Thoracic aorta (tissue), 2 donors: ENCODE measurements at places on chromosomes 4 and X.

DNA sequence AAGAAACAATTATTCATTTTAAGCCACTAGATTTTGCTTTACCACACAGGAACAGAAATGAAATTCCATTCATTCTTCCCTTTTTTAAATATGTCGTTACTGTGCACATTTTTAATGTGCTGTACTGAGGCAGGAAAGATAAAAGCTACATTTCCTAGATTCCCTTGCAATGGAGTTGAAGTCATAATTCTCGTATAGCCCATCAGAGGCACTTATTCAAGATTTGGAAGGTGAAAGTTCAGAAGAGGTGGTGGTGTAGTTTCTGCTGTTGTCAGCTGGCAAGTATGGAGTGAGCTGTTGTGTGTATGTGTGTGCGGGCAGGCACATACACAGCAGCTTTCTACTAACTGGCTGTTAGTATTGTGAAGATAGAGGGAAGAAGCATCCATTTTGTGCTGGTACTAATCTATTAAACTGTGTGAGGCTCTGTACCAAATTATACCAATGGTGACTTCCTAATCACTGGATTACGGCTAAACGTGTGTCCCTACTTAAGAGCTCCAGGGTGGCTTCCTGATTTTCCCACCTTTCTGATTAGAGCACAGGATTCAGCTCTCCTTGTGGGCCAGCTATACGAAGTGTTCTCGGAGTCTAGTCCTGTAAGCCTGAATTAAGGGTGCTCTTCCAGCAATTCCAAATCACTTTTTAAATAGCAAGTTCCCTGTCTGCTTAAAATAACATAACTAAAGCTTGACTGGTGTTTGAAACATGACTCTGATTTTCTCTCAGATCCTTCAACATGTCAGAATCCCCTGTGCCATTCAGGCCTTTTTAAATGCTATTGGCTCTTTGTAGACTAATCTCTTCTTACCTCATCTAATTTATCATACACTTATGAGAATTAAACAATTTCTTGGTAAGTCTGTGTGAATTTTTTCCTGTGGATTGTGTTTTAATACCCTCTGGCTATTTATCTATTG lies 43.8 kb downstream of the PDS5A start:
- no peak for DNase-seq

DNA sequence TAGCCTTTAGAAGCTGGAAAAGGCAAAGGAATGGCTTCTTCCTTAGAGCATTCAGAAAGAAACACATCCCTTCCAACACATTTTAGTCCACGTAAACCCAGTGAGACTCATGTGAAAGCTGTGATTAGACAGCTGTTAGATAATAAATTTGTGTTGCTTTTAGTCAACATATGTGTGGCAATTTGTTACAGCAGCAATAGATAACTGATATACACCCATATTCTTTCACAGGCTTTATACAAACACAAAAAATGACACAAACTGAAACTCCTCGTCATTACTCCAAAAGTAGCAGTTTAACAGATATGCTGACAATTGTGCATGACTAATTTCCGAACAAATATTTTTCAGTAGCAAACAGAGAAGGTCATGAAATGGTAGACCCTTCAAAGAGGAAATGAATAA lies 65.3 kb downstream of the ANTXR2 start:
- no peak for DNase-seq

- DNase-seq = no peak
Observed at GRCh38 chr4:86380181-86380724, 20.4 kb upstream of the MAPK10 start.

GRCh38 chr4:23814587-23814986 lies 75.3 kb downstream of the PPARGC1A start:
- DNase-seq = no peak

- no peak for DNase-seq
Observed at GRCh38 chrX:135434258-135435138, 12.8 kb downstream of the SMIM10L2A start.

DNA sequence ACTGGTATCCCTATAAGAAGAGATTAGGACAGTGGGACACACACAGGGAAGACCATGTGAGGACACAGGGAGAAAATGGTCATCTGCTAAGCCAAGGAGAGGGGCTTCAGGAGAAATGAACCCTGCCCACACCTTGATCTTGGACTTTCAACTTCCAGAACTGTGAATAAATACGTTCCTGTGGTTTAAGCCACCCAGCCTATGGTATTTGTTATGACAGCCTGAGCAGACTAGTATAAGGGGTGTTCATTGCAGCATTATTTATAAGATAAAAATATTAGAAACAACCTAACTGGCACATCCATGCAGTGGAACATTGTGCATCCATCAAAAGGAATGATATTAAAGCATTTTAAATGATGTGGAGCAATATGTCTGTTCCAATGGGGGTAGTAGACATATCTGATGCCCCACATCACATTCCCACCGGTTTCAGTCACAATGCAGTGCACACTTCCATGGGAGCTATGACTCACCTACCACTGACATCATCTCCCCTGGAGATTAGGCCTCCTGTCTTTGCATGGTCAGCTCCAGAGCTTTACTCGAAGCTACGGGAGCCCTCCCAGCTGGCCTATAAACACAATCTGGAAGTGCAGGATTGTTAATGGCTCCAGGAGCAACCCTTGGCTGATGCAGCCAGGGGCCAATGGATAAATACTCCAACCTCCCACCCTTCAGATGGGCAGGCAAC lies 38.9 kb upstream of the MAMLD1 start:
- no peak for DNase-seq

DNA sequence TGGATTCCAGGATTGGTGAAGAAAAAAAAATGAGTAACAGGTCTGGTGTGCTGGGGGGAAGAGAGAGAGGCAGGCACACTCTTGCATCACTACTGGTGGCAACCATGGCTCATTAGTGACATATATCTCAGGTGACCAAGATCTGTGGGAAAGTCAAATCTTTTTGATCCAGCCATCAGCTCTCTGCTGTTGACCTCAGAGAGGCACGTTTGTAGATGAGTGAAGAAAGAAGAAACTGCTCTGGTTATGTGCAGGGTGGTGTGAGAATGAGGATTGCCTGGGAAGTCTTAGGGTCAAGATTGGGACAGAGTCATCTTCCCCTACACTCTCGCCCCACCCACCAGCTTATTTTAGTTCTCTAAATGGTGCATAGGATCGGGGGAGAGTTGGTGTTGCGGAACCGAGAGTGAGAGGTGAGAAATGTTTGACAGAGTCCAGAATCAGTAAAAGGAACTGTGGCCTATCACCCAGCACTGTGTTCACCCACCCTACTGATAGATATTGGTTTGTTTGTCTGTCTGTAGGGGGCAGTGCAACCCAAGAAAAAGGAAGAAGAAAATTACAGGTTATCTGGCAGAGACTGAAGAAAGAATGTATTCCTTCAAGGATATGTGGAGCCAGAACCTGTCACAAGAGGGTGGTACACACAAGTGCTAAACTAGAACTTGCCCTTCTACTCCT lies 21.9 kb downstream of the ARMCX6 start:
- no peak for DNase-seq

- DNase-seq = no peak
Observed at GRCh38 chr4:158055668-158056067, 117.2 kb downstream of the GASK1B start.

GRCh38 chr4:176967586-176967985 lies 174.9 kb upstream of the VEGFC start:
- no peak for DNase-seq

DNA sequence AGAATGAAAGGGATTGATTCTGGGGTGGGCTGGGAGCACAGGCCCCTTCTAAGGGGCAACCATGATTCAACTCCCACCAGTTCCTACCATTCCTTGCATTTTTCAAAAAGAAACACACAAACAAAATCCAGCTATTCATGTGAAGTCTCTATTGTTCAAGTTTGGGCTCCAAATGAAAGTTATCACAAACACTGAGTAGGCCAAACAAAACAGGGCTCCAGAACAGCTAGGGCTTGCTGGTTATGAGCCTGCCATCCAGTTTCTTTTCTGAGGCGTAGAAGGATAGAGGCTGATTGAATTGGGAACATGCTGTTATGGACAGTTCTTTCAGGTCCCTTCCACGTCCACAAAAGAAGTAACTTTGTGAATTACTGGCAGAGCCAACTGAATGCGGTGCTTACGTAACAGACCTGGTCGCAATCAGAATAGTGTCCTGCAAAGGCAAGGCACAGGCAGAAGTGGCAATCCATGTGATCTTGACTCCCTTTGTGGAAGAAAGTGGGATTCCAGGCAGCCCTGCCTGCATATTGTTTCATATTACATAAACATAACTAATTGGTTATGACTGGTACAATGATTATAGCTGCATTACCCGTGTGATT lies 244.5 kb downstream of the SCFD2 start:
- DNase-seq = no peak

GRCh38 chr4:54898056-54898562 lies 227.3 kb downstream of the KDR start:
- no peak for DNase-seq

DNA sequence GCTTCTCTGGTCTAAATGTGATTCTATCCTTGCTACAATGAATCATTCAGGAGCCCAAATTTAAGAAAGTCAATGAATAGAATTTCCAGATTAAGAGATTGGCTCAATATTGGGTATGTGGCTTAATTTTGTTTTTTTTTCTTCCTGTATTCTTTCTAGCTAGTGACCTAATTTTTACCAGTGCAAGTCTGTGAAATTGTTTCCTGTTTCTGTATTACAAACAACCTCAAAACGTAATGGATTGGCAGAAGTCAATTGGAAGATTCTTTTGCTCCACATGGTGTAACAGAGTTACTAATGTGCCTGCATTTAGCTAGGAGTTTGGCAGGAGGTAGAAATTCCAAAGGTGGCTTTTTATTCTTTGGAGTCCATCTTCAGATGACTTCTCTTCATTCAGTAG lies 17.6 kb downstream of the DYNLT3 start:
- DNase-seq = no peak

DNA sequence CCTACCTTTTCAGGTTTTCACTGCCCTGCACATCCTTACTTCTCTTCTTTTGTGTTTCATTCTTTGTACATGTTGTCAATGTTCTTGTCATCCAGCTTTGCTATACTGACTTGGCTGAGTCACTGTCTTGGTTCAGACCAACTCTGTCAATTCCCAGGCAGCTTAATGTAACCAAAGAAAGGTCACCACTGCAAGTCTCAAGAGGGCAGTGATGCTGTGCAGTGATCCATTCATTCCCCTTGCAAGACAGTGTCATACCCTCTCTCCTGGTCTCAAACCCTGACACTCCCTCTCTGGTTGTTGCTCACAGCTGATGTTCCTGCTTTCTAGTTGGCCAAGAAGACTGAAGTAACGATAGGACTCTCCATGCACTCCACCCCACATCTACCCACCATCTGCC lies 17.5 kb downstream of the RAB39B start:
- DNase-seq = no peak

DNA sequence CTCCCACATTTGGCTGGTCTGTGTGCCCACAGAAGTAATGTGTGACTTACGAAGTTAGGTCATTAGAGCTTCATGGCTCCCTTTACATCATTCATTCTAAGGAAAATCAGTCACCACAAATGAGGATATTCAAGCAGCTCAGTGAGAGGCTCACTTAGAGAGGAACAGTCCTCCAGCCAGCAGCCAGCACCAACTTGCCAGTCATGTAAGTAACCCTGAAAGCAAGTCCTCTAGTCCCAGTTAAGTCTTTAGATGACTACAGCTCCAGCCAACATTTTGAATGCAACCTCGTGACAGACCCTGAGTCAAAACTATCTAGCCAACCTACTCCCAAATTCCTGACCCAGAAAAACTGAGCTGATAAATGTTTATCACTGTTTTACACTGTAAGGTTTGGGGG lies 71.3 kb downstream of the LRBA start:
- DNase-seq = no peak

DNA sequence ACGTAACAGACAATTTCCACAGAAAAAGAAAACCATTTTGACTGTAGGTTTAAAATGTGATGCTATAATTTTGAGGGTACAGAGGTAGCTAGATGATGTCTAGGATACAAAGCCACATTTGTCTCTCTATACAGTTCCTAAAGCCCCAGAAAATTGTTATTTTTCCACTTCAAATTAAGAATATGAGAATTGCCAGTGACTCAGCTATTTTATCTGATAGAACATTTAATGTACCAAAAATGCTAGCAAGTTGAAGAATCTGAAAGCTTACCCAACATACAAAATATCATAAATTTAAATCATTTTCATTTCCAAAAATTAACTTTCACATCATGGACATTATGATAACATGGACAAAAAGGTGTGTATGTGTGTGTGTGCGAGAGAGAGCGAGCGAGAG lies 148.0 kb downstream of the CAMK2D start:
- no peak for DNase-seq

DNA sequence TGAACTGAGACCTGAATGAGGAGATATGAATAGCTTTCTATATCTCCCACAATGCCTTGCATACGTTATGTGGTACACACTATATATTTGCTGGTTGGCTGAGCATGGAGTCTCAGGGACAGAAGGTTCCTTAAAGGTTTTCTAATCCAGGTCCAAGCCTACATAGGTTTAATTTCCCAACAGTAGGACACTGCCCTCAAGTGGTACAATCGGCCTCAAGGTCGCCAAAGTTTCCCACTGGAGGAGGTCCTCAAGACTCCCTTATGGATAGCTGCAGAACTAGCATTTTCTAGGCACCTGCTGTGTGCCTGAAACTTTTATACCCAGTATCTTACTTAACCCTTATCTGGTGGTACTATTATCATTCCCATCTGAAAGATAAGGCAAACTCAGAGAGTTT lies 21.0 kb upstream of the EFNB1 start:
- no peak for DNase-seq

- no peak for DNase-seq
Observed at GRCh38 chr4:158581161-158581560, 59.5 kb downstream of the RXFP1 start.

GRCh38 chrX:127085939-127086338 lies 266.4 kb downstream of the PRR32 start:
- DNase-seq = no peak

- DNase-seq = no peak
Observed at GRCh38 chr4:151760002-151760401, 805 bp downstream of the GATB start.

DNA sequence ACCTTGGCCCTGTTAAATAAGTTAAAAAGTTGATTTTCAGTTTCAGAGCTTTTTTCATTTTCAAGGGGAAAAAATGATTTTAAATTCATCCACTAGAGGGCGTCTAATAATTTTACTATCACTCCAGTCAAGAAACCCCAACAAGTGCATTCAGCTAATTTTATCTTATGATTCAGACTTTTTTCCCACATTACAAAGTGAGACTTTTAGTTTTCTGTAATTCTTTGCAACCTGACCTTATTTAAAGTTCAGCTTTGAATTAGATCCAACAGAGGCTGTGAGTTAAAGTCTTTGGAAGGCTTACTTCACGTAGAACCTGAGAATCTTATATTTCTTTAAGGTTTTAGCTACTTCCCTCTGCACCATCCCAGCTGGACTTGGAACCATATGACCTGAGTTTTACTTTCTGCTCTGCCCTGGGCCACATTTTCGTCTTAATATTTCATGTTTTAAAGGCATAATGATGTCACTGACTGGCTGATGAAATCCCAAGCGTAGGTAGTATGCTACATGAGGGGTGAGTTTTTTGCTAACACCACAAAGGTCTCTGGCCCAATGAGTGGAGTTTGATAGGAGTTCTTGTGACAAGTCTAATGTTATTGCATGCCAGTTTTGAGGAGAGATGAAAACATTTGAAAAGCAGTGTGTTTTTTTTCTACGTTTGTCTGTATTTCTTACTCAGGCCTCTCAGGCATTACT lies 7.2 kb downstream of the GNRHR start:
- no peak for DNase-seq
